ENCODE measurements at places on chromosomes 7 and 10.

- DNase-seq, result no peak
Measured at GRCh38 chr7:74612015-74612829, 45.3 kb upstream of the GTF2I start.

DNA sequence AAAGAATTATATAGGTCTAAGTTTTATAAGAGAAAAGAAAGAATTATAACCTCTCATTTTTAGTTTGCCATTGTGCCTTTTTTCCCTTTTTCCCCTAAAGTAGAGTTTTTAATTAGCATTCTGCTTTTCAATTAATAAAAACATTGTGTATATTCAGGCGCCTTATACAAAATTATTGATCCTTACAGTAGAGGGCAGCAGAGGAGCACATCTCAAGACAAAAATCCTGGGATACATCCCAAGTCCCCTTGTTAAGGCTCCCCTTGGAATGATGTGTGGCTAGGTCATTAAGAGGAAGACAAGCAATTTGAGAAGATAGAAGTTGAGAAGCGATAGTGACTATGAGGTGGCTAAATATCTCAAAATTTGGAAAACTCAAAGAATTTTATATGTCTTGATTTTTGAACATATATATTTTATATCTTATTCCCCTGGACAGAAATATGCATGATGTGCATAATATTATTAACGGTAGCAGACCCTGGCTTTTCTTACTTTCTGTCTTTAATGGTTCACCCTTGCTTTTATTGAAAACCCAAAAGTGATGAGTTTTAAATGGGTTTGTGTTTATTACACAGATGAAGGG is 19.1 kb upstream of the TPK1 start:
- DNase-seq, result peak; percentile 61

DNA sequence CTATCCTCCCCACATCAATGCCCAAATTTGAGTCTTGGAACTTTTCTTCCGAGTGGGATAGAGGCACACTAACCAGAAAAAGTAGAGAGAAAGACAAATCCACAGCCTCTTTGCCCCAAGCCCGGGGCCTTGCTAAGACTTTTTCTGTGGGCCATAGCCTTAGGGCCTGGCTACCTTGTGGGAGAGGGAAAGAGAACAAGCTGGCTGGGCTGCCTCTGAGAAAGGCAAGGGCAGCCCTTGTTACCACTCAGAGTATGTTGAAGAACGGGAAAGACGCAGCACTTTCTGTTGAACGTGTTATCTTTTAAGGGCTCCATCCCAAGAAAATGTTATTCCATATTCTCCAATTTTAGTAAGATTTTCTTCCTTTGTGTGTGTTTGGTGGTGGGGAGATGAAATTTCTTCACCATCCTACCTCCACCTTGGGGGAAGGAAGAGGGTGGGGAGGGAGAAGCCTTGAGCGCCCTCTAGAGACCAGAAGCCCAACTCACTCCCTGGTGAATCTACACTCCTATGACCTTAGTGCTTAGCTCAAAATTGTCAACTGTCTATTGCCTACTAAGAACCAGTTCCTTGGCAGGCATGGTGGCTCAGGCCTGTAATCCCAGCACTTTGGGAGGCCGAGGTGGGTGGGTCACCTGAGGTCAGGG is 3.9 kb upstream of the NRF1 start:
- DNase-seq, result peak; percentile 45

- no peak for DNase-seq
Measured at GRCh38 chr7:2611401-2611800, 20.4 kb upstream of the TTYH3 start.

GRCh38 chr7:43771128-43771527 is 12.6 kb downstream of the BLVRA start:
- no peak for DNase-seq

GRCh38 chr10:97590082-97590747 is 694 bp downstream of the C10orf62 start:
- DNase-seq, result no peak

GRCh38 chr7:55969391-55969790 is 5.0 kb downstream of the NIPSNAP2 start:
- DNase-seq, result no peak

DNA sequence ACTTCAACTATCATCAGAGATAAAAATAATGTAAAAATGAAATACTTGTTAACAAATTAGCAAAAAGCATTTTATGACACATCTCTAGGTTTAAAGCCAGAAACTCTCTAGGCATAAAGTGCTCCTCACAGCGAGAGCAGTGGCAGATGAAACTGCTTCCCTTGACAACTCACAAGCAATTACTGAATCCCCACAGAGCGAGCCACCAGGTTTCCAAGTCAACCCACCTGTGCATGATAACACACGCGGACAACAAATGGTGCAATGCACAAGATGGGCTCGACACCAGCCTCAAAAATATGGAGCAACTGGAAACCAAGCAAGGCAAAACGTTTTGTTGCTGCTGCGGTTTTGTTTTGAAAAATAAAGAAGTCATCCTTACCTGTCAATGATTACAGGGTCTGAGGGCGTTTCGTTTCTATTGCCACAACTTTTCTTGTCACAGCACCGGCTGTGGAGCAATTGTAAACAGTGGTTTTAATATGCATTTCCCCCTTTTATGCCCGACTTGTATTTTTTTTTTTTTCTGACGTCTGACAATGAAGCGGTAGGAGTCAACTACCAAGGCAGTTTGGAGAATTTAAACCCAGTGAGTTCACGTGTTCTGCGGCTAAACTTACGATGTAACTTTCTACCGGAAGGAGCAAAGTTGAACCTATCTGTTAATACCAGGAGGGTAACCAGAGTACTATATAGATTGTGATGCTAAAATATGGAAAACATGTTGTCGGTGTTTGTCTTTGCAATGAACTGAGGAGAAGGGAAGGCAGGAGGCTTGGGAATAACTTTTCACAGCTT is 7.0 kb downstream of the EBF3 start:
- DNase-seq, result no peak

DNA sequence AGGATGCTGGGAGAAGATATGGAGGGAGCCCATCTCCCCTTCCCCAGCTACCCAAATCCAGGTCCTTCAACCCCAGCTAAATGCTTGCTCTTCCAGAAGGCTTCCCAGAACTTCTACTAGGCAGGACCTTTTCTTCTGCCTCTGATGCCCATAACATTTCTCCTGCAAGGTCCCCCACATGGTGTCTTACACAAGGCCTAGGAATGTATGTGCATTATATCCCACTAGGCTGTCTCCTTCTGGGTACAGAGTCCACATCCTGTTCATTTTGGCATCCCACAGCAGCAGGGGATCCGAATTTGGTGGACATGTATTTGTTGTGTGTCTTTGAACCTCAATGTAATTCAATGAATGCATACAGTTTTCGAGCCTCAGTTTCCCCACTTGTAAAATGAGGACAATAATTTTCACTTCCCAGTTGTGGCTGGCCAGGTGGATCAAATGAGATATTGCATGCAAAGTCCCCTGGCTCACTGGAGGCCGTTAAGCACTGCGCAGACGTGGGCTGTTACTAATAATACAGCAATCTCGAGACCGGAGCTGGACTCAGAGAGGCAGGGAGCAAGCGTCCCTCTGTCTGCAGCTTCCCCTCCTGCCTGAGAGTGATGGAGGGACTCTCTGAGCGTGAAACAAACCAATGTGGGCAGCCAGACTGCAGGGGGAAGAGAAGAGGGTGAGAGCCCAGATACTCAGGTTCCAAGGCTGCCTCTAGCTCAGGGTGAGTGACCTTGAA is 18.6 kb upstream of the YWHAG start:
- DNase-seq, result no peak

GRCh38 chr10:123683865-123684264 is 17.7 kb downstream of the GPR26 start:
- no peak for DNase-seq
